ENCODE measurements at places on chromosomes 11 and 22.

- H3K36me3 ChIP-seq: no peaks in the 10 kb centered on the region
- no peak overlapping the region for H3K4me3 ChIP-seq
- no peak overlapping the region for H3K27ac ChIP-seq
- DNase-seq: no peak
- H3K4me1 ChIP-seq: no peaks in the 10 kb centered on the region
Measured at GRCh38 chr22:33274214-33275072, 216.3 kb upstream of the SYN3 start.

DNA sequence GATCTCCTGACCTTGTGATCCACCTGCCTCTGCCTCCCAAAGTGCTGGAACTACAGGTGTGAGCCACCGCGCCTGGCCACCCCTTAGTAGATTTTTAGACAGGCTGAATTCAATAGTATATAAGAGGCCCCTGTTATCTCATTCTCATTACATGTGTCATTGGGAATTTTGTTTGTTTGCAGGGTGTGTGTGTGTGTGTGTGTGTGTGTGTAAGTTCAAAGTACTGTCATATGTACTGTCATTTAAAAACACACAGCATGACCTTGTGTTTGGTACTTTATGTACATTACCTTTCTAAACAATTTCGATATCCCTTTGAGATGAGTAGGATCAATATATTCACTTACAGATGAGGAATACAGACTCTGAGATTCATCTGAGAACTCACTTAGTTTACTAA, 118.7 kb upstream of the TTC12 start:
- no peak for DNase-seq
- no peaks in the 10 kb centered on the region for H3K4me1 ChIP-seq
- H3K27me3 ChIP-seq: peaks cover 41% of the 10 kb centered on the region
- H3K36me3 ChIP-seq: no peaks in the 10 kb centered on the region

GRCh38 chr11:110513259-110513801, 83.6 kb downstream of the FDX1 start:
- no peak overlapping the region for H3K27ac ChIP-seq
- no peaks in the 10 kb centered on the region for H3K27me3 ChIP-seq
- no peaks in the 10 kb centered on the region for H3K36me3 ChIP-seq
- H3K4me3 ChIP-seq: no peak overlapping the region
- no peak for DNase-seq
- no peaks in the 10 kb centered on the region for H3K4me1 ChIP-seq

GRCh38 chr11:86888164-86889000, 66.8 kb downstream of the FZD4 start:
- H3K36me3 ChIP-seq: no peaks in the 10 kb centered on the region
- DNase-seq: peak; percentile 22
- H3K4me3 ChIP-seq: peak overlapping the region; percentile 22
- no peaks in the 10 kb centered on the region for H3K27me3 ChIP-seq
- peaks cover 3% of the 10 kb centered on the region for H3K4me1 ChIP-seq
- peak overlapping the region; percentile 66 for H3K27ac ChIP-seq

DNA sequence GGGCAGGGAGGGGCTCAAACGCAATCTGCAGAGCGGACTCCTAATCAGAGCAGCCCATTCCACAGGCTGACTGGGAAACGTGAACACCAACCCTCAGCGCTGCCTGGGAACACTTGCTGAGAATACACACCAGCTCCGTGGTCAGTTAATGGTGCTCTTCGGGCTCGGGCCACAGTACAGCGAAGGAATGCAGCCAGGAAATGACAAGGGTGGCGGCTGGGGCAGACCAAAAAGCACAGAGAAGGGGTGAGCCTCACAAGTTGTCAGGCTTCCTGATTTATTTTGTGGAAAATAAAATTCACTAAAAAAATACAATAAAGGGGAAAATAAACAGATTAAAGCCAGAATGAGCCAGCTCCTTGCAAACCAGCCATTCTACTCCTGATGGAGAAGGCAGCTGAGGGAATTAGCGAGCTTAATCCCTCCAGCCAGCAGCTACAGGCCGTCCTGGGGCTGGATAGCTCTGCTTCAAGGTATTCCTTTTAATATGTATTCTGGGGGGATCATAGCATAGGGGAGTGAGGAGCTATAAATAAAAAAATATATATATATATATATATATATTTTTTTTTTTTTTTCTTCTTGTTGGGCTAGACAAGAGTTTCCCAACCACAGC, 165.5 kb upstream of the NTM start:
- no peaks in the 10 kb centered on the region for H3K36me3 ChIP-seq
- no peaks in the 10 kb centered on the region for H3K4me1 ChIP-seq
- no peak overlapping the region for H3K27ac ChIP-seq
- peaks cover 41% of the 10 kb centered on the region for H3K27me3 ChIP-seq
- no peak for DNase-seq

DNA sequence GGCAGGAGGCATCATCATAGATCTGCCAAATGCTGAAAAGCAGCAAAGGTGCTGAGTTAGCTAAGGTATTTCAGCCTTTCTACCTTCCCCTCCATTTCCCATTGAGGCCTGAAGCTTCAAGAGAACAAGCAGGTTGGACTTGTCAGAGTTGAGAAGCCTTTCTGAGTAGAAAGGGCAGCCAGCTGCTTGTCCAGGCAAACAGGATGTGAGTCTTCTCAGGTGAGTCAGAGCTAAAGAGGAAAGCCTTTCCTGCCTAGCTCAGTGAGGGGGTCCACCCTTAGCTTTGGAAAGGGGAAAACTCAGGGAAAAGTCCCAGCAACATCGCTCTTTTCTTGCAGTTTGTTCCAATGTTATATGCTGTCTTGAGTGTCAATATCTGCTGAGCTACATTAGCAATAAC, 13.2 kb upstream of the MPZL2 start:
- peaks cover 20% of the 10 kb centered on the region for H3K27me3 ChIP-seq
- peaks cover 2% of the 10 kb centered on the region for H3K4me1 ChIP-seq
- H3K4me3 ChIP-seq: no peak overlapping the region
- no peak overlapping the region for H3K27ac ChIP-seq
- no peak for DNase-seq
